COLO829 (cell line): ENCODE measurements at places on chromosomes 1 and 21.

GRCh38 chr1:844472-845026, 79.2 kb upstream of the SAMD11 start:
- DNase-seq: no peak

- DNase-seq: no peak
Observed at GRCh38 chr1:58249388-58249736, 297.2 kb downstream of the OMA1 start.

GRCh38 chr1:185846672-185847444, 112.7 kb downstream of the HMCN1 start:
- no peak for DNase-seq

DNA sequence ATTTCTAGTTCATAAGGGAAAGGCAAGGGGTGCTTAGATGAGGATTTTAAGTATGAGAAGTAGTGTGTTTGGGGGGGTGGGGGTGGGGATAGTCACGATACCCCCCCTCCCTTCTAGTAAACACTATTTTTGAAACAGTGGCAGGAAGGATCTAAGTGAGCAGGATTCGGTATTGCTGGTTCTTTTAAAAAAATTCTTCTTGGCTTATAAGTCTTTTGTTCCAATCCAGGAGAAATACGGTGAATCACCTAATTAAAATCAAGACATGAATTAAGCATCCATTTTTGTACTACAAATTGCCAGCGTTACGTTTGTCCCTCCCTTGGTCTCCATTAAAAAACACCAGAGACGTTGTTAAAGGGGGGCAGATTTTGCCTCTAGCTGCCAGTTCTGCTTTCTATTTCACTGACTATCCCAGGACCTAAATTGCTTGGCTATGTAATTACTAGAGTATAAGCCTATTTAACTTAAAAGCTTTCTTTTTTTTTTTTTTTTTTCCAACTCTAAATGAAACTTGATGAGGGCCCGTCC, 911 bp downstream of the LMO4 start:
- no peak for DNase-seq

DNA sequence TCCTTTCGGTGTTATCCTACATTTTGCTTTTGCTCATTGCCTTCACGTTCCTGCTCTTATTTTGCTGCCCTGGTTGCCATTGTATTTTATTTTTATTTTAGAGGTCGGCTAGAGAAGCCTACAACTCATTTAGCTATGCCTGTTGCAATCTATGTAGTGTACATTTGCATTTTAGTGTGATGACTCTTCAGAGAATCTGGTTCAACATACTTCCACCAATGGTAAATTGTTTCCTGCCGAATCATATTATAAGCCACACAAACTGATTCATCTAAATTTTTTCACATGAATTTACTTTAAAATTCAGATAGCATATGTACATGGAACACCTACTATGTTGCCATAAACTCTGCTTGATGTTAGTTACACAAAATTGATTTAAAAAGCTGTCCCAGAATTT, 1596.9 kb downstream of the PLA2G4A start:
- no peak for DNase-seq
